Activated CD8-positive, alpha-beta memory T cell treated with anti-CD3 and anti-CD28 coated beads for 48 hours (primary cell): ENCODE measurements at places on chromosomes 5 and 9.

- no peak for DNase-seq
These were observed 21.8 kb upstream of the PPP2CA start for GRCh38 chr5:134247428-134248224.

DNA sequence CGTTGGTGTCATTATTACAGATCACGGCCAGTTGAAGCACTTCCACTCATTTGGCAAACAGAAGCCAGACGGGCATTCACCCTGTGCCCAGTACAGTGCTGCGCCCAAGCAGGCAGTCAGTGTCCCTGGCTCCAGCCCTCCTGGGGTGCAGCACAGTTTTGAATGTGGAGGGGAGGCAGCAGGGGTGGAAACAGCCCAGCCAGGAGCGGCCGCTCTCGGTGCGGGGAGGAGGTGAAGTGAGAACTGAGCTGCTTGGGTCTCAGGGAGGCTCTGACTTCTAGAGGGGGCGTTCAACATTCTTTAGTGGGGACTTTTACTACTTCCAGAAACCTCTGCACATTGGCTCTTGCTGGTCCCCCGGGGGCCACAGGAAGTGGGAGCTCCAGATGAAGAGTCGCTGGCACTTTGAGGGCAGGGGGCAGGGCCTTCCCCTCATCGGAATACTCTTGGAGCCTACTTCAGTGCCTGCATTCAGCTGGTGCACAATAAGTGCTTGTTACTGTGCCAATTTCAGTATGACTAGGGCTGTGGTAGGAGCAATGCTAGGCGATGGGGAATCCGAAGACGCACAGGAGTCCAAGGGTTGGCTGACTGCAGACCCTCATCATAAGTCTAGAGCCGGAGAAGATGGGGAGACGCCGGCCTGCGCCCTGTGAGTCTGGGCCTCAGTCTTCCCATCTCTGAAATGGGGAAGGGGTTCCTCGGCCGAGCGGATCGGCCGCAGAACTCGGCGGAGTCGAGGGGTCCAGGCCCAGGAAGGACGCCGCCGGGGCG lies 492 bp upstream of the NEK6 start:
- no peak for DNase-seq

GRCh38 chr5:151408591-151409230 lies 38.7 kb upstream of the SLC36A1 start:
- no peak for DNase-seq

DNA sequence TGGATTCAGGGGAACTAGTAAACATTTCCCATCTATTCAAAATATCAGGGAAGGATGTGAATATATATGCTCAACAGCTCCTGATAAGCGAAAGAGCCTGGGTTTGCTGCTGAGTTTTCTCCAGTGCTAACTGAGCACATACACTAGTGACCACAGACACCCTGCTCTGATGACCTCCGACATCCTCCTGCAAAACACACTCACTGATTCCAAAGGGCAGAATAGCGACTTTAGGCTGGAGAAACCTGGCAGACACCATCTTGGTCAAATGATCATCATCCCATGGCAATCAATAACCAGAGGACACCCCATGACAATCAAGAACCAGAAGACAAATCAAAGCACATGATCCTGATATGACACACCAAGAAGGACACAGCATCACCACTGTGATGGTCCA lies 9.2 kb upstream of the GADD45G start:
- DNase-seq = no peak

- no peak for DNase-seq
These were observed 179.4 kb downstream of the PPP2R2B start for GRCh38 chr5:146699138-146699537.
